HAP-1 (cell line): ENCODE measurements at places on chromosomes 5 and 9.

GRCh38 chr5:82855893-82856550 lies 221.2 kb downstream of the TMEM167A start:
- DNase-seq = no peak

DNA sequence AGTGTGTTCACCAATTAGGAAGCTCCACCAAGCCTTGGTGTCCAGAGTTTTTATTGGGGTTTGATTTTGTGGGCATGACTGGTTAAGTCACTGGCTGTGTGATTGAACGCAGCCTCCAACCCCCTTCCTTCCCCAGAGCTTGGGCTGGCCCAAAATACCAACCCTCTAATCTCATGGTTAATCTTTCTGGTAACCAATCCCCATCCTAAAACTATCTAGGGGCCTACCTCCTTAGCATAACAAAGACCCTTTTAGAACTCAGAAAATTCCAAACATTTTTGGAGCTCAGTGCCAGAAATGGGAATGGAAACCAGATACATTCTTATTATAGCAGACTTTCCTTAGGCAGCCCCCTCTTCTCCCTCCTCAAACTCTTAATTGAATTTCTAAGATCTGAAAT lies 35.9 kb upstream of the HRH2 start:
- DNase-seq = peak; percentile 84

DNA sequence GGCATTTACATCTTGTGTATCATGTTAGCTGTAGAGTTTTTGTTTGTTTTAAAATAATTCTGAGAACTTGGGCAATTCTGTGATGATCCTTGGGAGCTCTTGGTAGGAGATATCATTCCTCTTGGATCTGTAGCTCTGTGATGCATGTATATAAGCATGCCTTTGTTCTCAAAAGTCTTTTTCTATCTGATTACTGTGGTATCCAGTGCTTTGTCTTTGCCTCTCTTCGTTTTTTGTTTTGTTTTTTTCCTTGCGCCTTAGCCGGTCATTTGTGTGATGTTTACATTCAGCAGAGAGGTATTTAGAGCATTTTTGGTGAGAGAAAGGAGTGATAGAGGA lies 110.0 kb downstream of the PAM start:
- no peak for DNase-seq

GRCh38 chr9:109411798-109412352 lies 86.2 kb downstream of the PTPN3 start:
- peak; percentile 57 for DNase-seq

GRCh38 chr5:2695200-2695891 lies 56.1 kb downstream of the IRX2 start:
- DNase-seq = no peak

DNA sequence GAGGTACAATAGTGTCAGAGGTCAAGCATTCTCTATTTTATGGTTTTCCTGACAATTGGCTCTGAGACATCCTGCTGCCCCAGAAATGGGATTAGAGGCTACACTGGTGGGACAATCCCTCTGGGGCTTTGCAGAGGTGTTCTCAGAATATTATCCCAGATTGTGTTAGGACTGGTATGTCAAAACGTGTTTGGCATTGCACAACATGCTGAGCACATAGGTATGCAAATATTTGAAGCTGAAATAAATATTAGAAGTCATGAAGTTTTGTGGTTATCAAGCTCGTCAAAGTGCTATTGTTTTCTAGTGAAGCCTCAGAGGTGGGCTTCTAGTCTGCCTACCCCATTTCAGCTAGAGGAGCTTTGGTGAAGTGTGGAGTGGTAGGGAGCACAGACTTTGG lies 304.4 kb downstream of the MAN2A1 start:
- DNase-seq = no peak

DNA sequence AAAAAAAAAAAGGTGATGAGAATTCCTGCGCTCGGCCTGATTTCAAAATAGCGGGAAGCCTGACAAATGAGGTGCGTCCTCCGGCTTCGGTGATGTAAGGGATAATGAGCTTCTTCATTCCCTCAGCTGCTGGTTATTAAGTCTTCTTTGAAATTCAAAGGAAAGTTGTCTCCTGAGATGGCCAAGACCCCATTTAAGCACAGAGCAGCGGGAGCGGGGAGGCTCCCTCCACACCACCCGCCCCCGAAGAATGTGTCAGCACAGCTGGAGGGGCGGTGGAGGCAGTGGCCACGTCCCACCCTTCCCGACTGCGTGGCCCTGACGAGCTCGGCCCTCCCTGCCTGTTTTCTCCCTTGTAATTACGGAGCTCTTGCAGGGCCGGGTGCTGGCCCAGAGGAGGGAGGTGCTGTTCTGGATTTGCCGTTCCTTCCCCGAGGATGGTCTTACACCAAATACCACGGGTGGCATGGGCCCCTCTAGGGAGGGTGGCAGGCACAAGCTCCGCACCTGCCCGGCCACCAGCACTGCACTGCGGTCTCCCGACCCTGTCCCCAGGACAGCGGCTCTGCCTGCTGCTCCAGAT lies 31.0 kb downstream of the SLC9A3 start:
- no peak for DNase-seq
